SJCRH30 (cell line): ENCODE measurements at places on chromosomes 1 and 21. TPM values are rescaled to one million over a fixed set of nuclear protein-coding genes. Genes with fewer than 3 reads are reported as not detected.
A peak's percentile ranks its signal among the peaks of the same experiment; 100 is the strongest.

GRCh38 chr1:184088037-184088436 is 36.5 kb downstream of the TSEN15 start:
- DNase-seq, result no peak
- no peaks in the 10 kb centered on the region for H3K4me1 ChIP-seq
- no peak overlapping the region for H3K4me3 ChIP-seq

GRCh38 chr1:65424573-65424889 is 4.1 kb downstream of the LEPR start:
- H3K27me3 ChIP-seq, result no peaks in the 10 kb centered on the region
- no peak overlapping the region for H3K27ac ChIP-seq
- H3K4me3 ChIP-seq, result no peak overlapping the region
- DNase-seq, result no peak
- peaks cover 18% of the 10 kb centered on the region for H3K36me3 ChIP-seq
- H3K4me1 ChIP-seq, result no peaks in the 10 kb centered on the region

DNA sequence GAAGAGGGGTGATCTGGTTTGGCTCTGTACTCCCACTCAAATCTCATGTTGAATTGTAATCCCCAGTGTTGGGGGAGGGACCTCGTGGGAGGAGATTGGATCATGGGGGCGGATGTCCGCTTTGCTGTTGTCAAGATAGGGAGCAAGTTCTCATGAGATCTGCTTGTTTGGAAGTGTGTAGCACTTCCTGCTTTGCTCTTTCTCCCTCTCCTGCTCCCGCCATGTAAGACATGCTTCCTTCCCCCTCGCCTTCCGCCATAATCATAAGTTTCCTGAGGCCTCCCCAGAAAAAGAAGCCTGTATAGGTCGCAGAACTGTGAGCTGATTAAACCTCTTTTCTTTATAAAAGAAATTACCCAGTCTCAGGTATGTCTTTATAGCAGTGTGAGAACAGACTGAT is 27.9 kb downstream of the MYOM3 start:
- H3K4me3 ChIP-seq, result no peak overlapping the region
- H3K4me1 ChIP-seq, result no peaks in the 10 kb centered on the region
- no peak overlapping the region for H3K27ac ChIP-seq
- no peaks in the 10 kb centered on the region for H3K36me3 ChIP-seq

DNA sequence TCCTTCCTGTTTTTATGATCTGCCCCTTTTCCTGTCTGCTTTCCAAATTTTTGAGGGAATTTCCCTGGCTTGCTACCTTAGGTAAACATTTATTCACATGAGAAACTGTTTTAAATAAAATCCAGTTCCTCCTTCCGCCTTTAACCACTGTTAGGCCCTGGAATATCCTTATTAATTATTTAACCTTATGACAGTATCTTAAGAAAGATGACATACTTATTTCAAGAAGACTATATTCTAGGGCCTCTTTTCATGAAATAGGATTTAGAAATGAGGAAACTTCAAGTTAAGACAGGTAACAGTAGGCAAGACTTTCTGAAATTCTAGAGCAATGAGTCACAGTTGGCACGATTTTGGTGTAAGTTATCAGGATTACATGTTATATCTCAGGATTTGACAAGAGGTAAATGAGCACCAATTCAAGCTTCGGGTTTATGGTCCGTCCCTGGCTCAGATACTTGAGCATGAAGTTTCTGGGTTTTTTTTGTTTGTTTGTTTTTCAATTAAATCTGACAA is 2.0 kb upstream of the TNFSF18 start:
- peaks cover 6% of the 10 kb centered on the region for H3K4me1 ChIP-seq
- no peaks in the 10 kb centered on the region for H3K36me3 ChIP-seq
- H3K4me3 ChIP-seq, result no peak overlapping the region
- no peak overlapping the region for H3K27ac ChIP-seq

- no peak overlapping the region for H3K27ac ChIP-seq
- no peaks in the 10 kb centered on the region for H3K36me3 ChIP-seq
- H3K27me3 ChIP-seq, result no peaks in the 10 kb centered on the region
Measured at GRCh38 chr1:220734571-220735326, 13.4 kb upstream of the MTARC2 start.

- peak; percentile 77 for DNase-seq
- H3K36me3 ChIP-seq, result no peaks in the 10 kb centered on the region
- no peaks in the 10 kb centered on the region for H3K27me3 ChIP-seq
- peak overlapping the region; percentile 96 for H3K27ac ChIP-seq
- peaks cover 4% of the 10 kb centered on the region; the same call in 1 of the 2 replicates for H3K4me1 ChIP-seq
Measured at GRCh38 chr1:81799939-81800694, 617 bp upstream of the ADGRL2 start.

DNA sequence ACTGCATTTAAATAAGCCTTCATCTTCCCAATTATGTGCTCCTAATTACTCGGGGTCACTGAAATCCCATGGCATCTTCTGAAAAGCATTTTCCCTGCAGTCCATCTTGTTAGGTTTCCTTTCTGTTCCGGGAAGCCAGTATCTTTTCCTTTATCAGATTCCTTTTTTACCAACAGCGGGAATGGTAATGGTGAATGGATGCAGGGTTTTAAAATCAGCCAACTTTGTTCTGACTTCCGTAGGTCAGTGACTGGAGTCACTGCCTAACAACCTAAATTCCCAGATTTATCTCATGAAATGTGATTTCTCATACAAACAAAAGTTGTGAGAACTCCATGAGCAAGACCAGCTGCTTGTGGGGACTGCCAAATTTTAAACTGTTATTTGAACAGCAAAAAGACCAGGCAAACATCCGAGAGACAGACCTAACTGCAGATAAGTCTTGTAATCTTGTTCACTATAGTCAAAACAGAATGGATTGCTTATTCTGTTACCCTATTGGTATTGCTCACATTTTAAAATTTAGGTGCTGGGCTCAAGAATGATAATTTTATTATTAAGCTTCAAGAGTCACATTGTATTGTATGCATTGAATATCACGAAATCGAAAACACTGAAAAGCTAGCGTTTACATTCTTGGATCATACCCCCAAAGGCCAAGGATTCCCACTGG is 1.2 kb upstream of the RWDD3 start:
- H3K4me3 ChIP-seq, result peak overlapping the region; percentile 92
- DNase-seq, result no peak
- peaks cover 22% of the 10 kb centered on the region for H3K4me1 ChIP-seq
- peaks cover 7% of the 10 kb centered on the region for H3K36me3 ChIP-seq
- peak overlapping the region; percentile 87 for H3K27ac ChIP-seq

DNA sequence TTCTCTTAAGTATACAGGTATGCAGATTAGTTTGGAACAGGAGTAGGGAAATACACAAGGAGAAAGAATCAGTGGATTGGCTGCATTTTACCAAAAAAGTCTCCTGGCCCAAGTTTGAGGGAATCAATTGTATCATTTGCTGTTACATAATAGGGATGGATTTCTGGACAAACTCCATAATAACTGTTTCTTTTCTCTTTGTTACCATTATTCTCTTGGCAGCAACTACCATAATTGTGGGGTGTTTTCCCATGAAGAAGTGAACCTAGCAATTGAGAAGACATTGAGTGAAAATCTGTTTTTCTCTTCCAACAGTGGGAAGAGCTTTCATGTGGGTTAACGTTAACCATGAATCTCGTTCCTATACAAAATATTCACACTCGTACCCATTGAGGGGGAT is 46.4 kb upstream of the DPT start:
- peaks cover 5% of the 10 kb centered on the region; the same call in 1 of the 2 replicates for H3K4me1 ChIP-seq
- no peak for DNase-seq
- H3K36me3 ChIP-seq, result no peaks in the 10 kb centered on the region
- H3K27ac ChIP-seq, result no peak overlapping the region

DNA sequence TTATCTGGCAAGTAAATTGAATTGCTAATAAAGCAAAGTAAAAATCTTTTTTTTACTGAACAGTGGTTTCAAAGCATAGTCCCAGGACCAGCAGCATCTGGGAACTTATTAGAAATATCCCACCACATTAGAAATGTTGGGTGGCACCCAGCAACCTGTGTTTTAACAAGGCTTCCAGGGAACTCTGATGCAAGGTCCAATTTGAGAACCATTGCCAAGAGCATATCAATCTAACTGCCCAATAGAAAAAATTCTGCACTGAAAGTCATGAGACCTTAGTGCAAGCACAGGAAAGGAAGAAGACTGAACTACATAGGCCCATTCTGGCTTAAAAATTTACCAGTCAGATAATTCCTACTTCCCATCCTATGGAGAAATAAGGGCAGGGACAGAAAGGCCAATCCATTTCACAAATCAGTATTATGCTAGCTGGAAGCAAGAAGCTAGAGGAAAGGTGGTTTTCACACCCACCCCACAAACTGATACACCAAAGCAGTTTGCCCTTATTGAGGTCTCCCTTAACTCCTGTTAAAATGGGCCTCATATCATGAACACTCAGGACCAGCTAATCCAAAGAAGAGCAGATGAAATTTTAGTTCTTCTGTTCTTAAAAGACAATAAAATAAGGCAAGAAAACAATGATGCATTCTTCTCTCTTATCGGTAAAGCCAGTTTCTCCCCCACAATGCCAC is 17.5 kb upstream of the C1orf105 start:
- H3K27ac ChIP-seq, result no peak overlapping the region
- peaks cover 27% of the 10 kb centered on the region for H3K4me1 ChIP-seq
- H3K27me3 ChIP-seq, result no peaks in the 10 kb centered on the region
- H3K36me3 ChIP-seq, result no peaks in the 10 kb centered on the region

Gene NEK2
- 59.4 and 63.3 TPM in 2 replicates for total RNA-seq

Gene MAP10
- total RNA-seq, result 0.10 TPM in 1 of 2 replicates, not detected in the other

Gene HIPK1
- 55.6 and 56.3 TPM in 2 replicates for total RNA-seq
